NCI-H446 treated with DMSO at 0.1 percent for 48 hours (cell line): ENCODE measurements at places on chromosomes 7 and 10.

DNA sequence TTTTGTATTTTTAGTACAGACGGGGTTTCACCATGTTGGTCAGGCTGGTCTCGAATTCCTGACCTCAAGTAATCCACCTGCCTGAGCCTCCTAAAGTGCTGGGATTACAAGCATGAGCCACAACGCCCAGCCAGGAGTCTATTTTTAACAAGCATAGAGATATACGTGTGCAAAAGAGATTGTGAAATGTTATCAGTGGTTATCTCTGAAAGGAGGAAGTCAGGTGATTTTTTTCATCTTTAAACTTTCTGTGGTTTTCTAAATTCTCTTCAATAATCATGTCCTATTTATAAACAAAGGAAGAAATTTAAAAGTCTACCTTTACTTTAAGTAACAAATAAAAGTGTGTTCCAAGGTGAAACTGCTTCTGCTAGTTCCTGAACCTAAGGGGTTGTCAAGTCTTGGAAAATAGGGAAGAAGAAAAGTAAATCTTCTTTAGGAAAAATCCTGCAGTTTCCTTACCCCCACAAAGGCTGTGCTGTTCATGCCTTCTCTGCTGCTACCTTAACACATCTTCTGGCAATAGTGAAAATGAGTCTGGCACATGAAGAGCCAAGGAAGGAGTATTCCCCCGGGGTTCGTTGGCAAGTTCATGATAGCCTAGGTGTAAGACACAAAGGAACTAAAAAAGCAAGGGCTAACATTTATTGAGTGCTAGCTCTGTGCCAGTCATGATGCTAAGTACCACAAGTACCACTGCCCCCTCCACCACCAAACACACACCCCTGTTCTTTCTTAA, 51.1 kb downstream of the CYP26A1 start:
- DNase-seq, result no peak

GRCh38 chr7:104986628-104987259, 27.3 kb upstream of the KMT2E start:
- DNase-seq, result no peak

- DNase-seq, result no peak
Measured at GRCh38 chr10:26528715-26529393, 90.7 kb downstream of the APBB1IP start.

DNA sequence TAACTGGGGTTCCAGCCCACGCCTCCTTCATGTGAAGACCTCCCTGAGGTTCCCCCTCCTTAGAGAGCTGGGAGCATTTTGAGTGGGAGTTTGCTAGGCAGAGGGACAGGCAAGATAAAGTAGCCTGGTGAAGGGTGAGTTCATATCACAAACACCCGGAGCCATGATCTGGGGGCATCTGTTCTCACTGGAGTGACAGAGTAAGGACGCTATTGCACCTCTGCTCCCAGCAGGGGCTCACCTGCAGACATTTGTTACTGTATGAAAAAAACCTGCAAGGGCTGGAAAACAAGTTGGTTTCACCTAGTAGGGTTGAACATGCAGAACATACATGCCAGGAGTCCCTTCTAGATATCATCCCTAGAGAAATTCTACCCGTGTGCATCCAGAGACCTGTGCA, 88.4 kb downstream of the CARD11 start:
- no peak for DNase-seq

- DNase-seq, result peak; percentile 73
Measured at GRCh38 chr7:18570890-18571478, 75.4 kb downstream of the HDAC9 start.

DNA sequence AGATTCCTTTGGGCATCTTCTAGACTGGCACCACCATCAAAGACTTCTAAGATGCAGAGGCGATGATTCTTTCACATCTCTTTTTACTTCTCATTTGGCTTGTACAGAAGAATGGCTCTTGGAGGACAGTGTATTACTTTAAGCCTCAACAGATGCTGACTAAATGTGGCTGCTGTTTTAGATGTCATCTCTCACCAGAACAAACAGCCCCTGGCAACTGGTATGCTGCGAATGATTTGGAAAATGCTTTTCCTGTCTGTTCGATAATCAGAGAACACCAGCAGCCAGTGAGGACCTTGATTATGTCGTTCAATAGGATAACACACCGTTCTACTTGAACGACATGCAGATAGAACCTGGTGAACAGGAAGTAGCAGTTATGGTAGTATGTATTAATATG, 131.8 kb downstream of the RNF216 start:
- no peak for DNase-seq

- DNase-seq, result no peak
Measured at GRCh38 chr10:48542471-48543181, 62.2 kb downstream of the ARHGAP22 start.

GRCh38 chr7:82443036-82443546, 486 bp downstream of the CACNA2D1 start:
- DNase-seq, result peak; percentile 49

DNA sequence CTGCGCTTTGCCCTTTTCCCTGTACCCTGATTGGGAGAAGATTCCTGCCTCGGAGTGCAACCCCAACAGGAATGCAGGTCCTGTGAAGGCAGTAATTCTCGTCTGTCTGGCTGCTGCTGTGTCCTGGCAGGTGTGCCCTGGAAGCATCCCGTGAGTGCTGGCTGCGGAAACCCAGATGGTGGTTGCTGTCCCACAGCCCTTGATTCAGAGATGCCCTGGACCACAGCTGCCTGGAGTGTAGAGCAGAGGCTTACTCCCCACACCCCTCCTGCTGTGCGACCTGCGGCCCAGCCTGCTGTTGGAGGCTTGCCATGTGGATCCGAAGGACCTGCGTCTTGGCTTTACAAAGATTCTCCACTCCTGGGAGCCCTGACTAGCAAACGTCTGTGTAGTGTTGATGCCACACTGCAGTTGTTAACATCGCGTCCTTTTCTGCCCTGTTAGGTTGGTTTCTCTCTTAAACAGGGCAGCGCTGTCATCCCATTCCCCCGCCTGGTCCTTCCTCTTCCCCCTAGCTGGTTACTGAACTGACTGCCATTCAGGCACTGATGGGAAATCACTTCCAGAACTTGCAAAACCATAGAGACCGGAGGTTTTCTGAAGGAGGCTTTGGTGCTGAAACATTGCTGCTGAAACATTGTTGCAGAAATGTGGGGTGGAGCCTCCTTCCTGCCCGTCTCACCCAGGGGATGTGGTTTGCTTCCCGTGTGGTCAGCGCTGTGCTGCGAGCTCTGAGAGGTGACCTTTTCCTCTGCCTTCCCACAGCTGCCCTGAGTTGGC, 53.3 kb downstream of the DNAJB6 start:
- no peak for DNase-seq

DNA sequence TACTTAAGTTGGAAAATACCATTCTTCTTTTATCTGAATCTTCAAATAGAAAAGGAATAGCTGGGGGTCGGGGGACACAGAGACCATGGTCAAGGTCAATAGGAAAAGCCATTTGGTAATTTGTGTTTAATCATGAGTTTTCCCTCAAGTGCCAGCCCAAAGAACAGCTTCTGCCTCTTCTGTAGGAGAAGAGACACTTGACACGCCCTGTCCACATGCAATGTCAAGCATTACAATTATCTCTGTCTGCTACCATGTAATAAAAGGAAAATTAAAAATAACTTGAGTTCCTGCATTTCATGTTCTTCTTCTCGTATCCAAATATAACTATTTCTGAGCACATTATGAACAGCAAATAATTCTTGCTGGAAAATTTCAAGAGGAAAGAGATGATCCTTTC, 241.7 kb downstream of the IPMK start:
- no peak for DNase-seq

DNA sequence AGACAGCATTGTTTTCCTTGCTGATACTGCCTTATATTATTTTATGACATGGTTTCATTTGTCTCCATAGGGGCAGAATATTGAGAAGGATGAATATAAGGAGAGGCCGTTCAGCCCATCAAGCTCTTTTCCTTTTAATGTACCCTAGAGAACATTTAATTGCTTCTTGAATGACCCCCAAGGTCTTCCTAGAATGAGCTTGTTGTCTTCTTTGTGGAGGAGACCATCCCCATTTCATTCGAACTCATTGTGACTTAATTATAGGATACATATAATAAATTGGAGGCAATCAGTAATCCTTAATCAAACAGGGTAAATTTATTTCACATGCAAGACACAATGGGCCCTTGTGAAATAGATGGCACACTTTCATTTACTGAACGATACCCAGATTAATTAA, 231.3 kb downstream of the MDFIC start:
- DNase-seq, result no peak

DNA sequence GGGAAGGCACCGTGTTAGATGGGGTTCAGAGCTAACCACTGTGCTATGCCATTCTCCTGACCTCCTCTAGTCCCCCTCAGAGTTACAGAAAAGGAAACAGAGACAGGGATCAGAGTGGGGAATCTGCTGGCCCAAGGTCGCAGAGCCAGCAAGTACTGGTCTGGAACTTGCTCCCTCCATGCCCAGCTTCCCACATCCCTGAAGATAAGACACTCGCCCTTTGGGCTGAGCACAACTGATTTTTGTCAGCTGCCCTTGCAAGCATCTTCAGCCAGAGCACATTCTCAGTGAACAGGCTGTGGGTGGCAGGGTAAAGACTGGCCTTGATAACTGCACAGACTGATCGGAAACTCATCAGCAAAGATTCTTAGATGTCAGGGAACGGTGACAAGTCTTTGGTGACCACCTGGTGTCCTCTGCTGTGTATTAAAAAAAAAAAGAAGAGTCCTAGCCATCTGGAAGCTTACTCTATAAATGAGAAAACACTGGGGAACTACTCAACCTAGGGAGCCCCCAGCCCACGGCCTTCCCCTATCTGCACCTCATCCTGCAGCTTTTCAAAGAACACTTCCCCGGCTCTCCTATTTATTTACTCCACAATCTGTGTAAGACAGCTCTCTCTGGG, 1.3 kb upstream of the SORBS1 start:
- DNase-seq, result no peak

DNA sequence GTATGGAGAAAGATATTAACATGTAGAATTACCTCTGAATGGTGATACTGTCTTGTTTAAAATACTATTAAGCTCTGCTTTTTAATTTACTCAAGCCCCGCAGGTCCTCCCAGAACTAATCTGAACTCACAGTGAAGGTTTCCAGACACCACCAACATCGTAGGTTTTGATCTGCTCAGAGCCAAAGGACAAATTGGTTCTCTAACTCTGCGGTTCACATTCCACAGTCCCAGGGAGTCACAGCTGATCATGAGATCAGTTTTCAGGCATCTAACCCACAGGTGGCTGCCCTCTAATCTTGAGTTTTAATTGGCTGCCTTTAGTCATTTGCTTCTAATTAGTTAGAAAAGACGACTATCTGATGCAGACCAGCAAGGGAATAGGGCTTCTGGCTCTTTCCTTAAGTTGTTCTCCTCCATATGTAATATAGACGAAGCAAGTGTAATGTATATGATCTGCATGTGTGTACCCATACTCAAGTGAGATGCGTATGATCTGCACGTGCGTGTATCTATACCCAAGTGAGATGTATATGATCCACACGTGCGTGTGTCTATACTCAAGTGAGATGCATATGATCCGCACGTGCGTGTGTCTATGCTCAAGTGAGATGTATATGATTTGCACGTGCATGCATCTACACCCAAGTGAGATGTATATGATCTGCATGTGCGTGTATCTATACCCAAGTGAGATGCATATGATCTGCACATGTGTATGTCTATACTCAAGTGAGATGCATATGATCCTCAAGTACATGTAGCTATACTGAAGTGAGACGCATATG, 331.5 kb upstream of the NPVF start:
- no peak for DNase-seq
